Spinal cord (tissue), 10 donors: ENCODE measurements at places on chromosomes 5 and 9.

GRCh38 chr5:116944183-116944582 lies 369.6 kb upstream of the SEMA6A start:
- no peak for DNase-seq

GRCh38 chr5:31470608-31471007 lies 61.3 kb downstream of the DROSHA start:
- no peak for DNase-seq

- DNase-seq = no peak
Observed at GRCh38 chr9:35656831-35657545, 831 bp downstream of the RMRP start.

- no peak for DNase-seq
Observed at GRCh38 chr5:132344775-132345514, 24.6 kb upstream of the SLC22A5 start.

GRCh38 chr5:170508036-170508435 lies 4.2 kb downstream of the KCNIP1 start:
- no peak for DNase-seq

DNA sequence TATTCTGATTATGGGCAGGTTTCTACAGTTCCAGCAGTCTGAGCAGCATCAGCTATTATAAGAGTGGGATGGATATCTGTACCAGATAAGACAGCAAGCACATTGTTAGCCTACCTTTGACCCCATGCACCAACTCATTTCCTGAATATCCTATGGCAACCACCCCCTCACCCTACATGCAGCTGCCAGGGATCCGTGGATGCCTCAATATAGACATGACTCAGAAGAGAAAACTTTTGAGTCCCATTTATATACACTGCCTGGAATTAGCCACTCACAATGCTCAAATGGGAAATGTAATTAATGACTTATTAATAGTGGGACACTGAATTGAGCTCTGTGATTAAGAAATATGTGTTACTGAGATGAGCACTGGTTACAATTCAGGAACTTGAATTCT lies 124.4 kb downstream of the SSBP2 start:
- DNase-seq = no peak
